Ovary (tissue), 10 donors: ENCODE measurements at places on chromosomes 12 and 14.
A peak's percentile ranks its signal among the peaks of the same experiment; 100 is the strongest.

GRCh38 chr12:126873701-126874100 lies 1393.3 kb upstream of the TMEM132C start:
- DNase-seq, result no peak

DNA sequence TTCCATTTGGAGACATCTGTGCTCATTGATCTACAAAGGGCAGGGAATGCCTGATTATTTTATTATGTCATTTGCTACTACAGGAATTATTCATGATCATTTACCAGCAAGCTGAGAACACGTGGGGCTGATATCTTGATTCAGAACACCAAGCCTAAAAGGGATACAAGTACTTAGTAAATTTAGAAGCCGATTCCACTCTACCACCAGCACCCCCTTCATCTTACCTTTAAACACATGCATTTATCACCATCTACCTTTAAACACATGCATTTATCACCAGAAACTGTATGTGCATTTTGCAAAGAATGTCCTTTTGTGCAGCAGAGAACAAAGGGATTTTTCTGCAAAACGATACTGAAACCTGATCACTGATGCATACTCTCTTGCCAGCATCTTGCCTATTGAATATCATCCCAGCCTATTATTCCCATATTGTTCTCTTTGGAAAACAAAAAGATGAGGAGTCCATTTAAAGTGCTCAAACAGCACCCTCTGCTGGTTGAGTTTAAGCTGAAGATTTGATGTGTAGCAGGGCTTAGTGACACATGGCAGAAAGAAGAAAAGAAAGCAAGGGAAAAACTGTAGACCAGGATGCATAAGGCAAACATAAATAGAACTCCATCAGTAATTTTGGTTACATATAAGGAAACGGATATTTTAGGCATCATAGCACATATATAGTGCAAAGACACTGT lies 132.6 kb upstream of the PLEKHG7 start:
- peak; percentile 35 for DNase-seq

DNA sequence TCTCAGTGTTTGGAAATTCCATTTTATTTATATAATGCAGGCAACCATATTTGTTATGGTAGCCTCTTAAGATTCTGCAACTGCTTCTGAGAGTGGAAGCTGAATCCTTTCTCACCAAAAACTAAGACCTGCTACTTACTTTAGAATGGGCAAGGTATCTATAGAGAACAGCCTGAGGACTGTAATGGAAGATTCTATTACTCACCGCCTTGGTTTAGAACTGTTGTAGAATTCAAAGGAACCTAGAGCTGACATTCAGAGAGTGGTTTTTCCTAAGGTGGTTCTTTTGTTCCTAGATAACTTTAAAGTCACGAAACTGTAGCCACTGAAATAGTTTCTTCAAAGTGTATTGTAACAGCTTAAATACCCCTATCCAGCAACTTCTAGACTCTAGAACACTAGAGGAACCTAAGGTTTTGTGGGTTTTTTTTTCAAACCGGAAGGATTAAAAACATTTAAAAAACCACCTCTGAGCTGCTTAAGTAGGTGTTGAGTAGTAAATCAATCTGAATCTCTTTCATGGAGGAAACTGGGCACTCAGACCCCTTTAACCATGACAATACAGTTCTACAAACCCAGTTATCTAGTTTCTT lies 4.2 kb downstream of the TDP1 start:
- no peak for DNase-seq

DNA sequence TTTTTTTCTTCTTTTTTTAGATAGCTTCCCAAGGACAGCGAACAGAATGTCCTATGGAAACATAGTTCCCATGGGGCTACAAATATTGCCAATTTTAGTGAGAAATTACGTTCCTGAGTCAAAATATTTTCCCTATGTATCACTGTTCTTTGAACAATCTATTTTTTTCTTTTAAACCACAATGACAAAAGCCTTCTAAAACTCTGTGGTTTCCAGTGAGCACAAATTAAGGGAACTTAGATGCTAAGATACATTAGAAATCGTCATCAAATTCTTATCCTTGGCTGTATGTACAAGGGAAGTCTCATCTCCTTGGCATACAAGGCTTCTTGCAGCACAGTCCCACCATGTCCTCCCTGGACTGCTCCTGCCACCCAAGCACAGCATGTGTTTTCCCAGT lies 17.9 kb downstream of the CPM start:
- no peak for DNase-seq

DNA sequence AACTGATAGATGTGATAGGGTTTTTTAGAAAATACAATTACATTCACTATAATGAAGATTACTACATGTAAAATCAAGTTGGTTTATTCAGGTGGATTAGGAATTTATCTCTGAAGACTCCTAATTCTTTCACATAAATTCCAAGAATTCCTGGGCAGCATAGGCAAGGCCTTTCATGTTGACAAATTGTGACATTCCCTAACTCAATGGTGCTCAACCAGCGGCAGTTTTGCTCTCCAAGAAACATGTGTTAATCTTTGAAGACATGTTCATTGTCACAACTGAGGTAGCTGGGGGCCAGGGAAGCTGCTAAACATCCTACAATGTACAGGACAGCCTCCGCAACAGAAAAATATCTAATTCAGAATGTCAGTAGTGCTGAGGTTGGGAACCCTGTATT lies 46.3 kb downstream of the PTPRQ start:
- no peak for DNase-seq

DNA sequence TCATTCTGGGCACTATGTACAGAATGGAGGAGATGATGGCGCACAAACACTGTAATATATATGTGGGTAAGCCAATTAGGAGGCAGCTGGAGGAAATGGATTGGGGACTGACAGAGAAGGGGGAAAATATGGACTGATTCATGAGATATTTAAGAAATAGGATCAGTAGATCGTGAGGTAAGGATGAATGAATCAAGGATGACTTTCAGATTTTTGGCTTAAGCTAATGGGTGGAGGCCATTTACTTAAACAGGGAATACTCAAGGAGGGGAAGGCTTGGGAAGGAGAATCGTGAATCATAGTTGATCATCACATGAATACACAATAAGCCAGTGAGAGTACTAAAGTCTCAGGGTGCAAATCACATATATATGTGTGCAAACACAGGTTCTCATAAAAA lies 11.2 kb upstream of the GNPNAT1 start:
- no peak for DNase-seq

GRCh38 chr12:50647031-50647430 lies 116.9 kb upstream of the ATF1 start:
- no peak for DNase-seq

DNA sequence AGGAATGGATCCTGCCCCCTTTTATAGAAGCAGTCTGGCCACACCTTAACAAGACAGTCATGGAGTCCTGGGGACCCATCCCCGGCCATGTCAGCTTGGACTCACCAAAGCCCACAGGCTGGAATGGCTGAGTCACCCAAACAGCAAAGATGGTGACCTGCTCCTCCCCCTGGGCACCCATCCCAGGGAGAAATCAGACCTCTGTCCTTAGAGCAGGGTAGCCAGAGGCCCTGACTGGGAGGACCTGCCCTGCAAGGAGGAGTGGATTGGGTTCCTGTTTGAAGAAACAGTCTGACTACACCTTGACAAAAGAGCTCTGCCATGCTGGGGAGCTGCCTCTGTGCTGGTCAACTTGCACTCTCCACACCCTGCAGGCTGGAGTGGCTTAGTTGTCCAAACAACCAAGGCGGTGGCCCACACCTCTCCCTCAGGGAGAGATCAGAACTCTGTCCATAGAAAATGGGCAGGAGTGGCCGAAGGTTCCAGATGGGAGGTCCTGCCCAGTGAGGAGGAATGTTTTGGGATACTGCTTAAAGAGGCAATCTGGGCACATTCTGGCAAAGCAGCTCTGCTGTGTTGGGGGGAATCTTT lies 16.6 kb downstream of the MGP start:
- no peak for DNase-seq

GRCh38 chr14:103763730-103764488 lies 48.3 kb downstream of the ZFYVE21 start:
- no peak for DNase-seq

DNA sequence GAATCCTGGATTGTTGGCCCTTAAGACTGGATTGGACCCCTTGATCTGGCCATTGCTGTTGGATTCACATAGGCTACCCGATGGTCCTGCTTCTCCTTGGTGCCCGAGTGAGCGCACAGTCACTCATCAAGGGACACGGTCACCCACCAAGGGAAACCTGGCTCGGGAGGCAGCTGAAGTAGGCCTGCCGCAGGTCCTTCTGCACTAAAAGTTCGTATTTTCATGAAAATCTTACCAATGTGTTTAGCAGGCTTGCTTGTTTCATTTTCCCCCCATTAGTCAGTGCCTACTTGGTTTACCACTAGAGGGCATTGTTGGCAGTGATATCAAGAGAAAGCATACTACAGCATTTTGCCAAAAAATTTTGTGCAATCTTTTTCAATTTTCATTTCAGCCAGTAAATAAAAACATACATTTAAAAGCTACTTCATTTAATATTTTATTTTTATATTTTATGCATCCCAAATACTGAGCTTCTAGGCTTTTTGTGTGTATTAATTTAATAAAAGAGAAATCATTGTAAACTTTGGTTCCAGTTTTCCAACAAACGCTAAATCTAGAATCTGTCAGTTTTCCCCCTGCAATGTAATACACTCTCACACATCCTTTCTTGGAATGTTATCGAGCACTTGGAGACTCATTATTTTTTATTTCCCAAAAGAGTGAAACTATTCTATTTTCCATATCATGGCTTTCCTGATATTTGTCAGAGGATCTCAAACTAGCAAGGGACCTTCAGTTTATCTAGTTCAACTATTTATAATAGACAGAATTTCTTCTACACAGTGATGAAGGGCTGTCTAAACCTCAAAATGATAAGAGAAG lies 116.7 kb downstream of the LMNTD1 start:
- peak; percentile 35 for DNase-seq

GRCh38 chr12:30863839-30864238 lies 62.7 kb upstream of the TSPAN11 start:
- no peak for DNase-seq

GRCh38 chr12:116958402-116959197 lies 47.9 kb downstream of the FBXW8 start:
- no peak for DNase-seq

- DNase-seq, result no peak
Measured at GRCh38 chr12:75844049-75844770, 187.4 kb downstream of the PHLDA1 start.

DNA sequence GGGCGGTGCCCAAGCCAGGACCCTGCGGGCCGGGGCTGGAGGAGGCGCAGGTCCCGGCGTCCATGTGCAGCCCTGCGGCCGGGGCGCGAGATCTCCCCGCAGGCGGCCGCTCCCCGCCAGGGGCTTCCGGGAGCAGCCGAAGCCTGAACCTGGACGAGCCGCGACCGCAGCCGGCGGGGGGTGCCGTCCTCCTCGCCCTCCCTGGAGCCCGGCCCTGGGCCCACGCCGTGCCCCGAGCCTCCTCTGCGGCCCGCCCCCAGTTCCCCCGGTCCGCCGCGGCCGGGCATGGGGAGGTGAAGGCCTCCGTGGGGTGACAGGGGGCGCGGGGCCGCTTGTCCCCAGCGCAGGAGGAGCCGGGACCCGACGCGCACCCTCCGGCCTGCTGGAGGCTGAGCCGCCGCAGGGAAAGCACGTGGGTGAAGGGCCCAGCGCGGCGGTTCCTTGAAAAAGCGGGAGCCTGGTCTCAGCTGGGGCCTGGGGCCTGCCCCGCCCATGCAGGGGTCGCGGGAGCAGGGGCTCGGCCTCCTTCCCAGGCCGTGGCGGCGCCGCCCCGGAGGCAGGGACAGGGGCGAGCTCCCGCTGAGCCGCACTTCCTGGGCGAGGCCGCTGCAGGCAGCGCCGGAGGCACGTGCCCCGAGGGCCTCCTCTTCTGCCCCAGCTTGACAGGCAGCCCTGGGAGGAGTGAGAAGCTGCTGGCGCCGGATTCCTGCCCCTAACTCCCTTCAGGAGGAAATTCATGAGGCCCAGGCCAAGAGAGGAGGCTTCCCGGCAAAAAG lies 55.6 kb upstream of the PPP2R5C start:
- peak; percentile 33 for DNase-seq

GRCh38 chr14:82313889-82314288 lies 780.2 kb upstream of the SEL1L start:
- DNase-seq, result no peak

DNA sequence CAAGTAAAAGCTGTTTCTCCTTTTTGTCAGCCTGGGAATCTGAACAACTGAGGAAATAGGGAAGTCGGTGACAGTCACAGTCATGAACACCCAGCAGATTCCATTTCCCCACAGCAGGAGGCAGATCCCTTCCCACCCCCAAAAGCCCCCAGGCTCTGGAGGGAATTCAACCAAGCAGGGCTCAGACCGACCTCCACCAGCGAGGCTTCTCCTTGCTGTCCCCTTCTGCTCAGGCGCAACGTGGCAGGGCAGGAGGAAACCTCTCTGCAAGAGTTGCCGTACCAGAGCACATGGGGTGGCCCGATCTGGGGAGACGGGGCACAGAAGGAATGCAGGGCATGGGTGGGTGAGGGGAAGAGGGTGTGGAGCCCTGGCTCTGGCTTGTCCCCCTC lies 319 bp downstream of the GALNT6 start:
- no peak for DNase-seq

DNA sequence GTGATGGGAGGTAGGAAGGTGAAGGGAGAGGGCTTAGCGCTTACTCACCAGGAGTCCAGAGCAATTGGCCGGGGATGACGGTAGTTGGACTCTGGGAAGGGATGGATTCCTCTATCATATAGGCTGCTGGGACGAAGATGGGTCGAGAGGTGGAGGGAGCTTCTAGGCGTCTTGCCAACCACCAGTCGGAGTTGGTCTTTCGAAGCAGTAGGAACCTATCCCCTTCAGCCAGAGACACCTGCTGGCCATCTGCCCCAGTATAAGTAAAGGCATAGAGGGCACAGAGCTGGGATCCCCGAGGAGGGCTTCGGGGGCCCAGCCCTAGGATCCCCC lies 657 bp downstream of the ARHGAP9 start:
- no peak for DNase-seq

DNA sequence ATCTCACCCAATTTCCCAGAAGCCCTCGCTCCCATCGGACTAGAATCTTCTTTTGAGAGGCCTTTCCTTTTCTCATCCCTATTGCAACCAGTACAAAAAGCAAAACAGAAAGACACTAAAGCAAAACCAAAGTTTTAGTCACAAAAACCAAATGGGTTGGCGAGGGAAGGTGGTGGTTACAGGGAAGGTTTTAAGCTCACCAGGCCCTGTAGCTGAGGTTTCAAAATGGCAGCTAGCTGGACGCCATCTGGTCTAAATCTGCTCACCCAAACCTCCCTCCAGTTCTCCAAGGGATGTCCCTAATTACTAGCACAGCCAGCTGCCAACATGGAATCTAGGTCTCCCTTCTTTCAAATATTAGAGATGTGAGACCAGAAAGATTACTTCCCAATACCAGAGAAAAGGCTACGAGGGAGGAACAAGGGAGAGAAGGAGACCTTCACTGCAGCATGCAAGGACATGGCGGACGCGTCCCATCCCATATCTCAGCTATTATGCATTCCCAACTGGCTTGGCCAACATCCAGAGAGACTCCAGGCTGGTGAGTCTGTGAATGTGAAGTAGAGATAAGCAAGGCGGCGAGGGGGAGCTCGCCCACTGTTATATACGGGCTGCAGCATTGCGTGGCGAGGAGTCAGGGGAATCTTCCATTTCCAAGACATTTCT lies 70.8 kb downstream of the DPF3 start:
- no peak for DNase-seq

DNA sequence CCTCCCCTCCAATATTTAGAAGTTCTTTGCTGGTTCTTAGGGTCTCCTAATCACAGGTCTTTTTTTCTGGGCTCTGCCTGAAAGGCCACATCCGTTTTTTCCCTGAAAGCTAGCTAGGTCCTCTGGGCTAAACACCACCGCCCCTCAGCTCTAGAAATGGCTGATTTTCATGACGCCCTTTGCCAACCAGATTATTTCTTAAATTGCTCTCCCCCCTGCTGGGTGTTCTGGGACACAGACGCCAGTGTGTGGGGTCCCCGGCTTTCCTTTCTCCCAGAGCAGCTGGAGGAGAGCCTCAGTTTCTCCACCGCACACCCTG lies 45.3 kb upstream of the ATP23 start:
- DNase-seq, result peak; percentile 65

- no peak for DNase-seq
Measured at GRCh38 chr14:33408291-33408690, 469.6 kb downstream of the NPAS3 start.
